ENCODE measurements at places on chromosomes 7 and 10. TPM values are rescaled to one million over a fixed set of nuclear protein-coding genes. Genes with fewer than 3 reads are reported as not detected.

DNA sequence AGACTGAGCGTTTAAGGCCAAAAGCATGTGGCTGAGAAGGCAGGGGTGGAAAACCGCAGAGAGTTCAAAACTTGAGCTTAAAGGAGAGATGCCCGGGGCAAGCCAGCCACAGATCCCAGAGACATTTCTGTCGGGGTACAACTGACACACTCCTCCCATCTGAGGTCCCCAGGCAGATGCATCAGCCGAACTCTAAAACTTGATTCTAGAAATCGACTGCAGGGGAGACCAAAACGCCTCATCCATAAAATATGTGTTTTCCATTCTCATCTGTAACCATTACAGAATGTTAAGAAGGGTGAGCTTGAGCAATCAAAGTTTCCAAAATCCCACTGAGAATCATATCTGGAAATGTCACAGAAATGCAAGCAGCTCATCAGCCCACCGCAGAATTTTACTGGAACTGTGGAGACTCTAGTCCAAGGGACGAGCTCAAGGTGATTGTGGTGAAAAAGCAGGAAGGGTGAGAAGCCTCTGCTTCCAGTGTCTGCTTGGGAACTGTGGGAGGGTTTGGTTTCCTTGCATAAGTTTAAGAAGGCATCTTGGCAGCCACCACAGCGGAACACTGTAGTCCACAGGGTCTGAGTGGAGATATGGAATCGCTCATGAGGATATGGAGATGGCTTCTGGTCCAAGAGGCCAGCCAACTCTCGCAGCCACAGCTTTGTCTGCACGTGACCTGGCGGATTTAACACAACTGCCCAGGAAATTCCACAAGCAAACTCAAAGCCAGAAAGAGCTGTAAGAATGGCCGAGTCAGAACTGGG lies 249.2 kb downstream of the SFMBT2 start:
- DNase-seq, result no peak

GRCh38 chr7:131555552-131556052 lies 826 bp downstream of the PODXL start:
- no peak for DNase-seq

Gene OR2A5
- not detected for total RNA-seq

- no peak for DNase-seq
These were observed 83.2 kb downstream of the FOXL3 start for GRCh38 chr7:372932-373791.

DNA sequence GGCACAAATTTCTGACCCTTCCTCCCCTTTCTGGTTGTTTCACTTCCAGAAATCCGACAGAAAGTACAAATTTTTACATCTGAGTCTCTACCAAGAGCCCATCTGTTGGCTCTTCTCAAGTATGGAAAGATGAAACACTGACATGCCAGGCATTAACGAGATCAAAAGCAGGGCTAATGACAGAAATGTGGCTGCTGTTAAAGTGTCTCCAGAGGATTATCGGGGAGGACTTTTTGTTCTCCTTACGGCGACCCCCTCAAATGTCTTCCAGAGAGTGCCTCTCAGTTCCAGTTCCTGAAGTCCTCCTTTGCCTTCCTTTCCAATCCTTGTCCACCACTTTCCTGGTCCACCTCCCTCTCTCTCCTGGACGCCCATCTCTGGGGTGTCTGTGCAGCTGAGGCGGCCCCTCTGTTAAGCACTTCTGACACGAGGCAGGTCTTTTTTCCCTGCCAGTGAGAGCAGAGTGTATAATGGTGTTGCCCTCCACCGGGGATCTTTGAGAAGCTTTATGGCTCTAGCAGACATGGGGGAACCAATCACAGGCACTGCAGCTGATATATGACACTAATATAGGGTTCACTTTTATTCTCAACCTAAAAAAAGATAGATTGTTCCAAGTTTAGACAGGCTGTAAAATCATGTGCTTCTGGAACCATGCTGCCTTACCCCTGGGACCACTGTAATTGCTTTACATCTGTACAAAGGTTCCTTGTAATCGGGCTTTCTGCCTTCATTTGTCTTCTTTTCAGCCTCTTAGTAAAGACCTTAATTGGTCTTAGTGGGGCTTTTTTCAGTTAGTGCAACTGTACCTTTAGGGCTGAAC lies 757.1 kb downstream of the AUTS2 start:
- no peak for DNase-seq

DNA sequence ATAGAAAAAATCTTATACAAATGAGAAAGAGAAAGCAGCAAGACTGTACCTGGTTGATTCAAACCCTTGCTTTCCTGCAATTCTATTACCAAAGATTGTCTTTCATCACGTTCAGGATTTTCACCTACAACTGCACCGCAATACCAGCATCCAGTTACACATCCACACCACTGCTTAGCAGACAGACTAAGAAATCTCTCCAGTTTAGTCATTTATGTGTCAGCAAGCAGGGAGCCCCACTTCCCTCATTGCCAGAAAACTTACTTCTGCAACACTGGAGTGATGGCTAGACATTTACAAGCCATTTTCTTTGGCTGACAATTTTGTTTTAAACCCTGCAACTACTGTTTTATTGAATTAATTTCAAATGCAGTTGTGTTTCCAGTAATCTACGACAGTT lies 359.6 kb upstream of the MEOX2 start:
- DNase-seq, result no peak

Gene AKR1C1
- 3.6 TPM for total RNA-seq

DNA sequence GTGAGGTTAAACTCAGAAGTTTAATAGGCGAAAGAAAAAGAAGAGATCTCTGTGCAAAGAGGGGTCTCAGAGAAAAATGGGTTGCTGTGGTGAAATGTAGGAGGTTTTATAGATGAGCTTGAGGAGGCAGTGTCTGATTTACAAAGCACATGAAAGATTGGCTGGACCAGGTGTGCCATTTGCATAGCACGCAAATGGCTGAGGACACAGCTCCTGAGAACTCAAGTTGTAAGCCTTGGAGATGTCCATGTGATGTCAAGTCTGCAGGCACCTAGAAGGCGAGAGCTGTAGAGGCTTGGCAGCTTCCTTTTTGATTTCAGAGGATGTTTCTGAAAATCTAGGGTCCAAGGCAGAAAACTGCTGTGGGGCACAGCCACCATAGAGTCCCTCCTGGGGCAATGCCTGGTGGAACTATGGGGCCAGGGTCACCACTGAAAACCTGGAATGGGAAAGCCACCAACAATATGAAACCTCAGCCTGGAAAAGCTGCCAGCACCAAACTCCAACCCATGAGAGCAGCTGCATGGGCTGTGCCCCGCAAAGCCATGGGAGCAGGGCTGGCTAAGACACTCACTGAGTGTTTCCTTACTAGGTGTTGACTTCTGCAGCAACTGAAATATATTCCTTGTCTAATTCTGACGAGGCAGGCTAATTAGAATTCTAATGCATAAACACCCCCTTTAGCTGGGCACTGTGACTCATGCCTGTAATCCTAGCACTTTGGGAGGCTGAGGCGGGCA lies 96.9 kb upstream of the TNS3 start:
- no peak for DNase-seq

Gene GHRHR
- not detected for total RNA-seq

DNA sequence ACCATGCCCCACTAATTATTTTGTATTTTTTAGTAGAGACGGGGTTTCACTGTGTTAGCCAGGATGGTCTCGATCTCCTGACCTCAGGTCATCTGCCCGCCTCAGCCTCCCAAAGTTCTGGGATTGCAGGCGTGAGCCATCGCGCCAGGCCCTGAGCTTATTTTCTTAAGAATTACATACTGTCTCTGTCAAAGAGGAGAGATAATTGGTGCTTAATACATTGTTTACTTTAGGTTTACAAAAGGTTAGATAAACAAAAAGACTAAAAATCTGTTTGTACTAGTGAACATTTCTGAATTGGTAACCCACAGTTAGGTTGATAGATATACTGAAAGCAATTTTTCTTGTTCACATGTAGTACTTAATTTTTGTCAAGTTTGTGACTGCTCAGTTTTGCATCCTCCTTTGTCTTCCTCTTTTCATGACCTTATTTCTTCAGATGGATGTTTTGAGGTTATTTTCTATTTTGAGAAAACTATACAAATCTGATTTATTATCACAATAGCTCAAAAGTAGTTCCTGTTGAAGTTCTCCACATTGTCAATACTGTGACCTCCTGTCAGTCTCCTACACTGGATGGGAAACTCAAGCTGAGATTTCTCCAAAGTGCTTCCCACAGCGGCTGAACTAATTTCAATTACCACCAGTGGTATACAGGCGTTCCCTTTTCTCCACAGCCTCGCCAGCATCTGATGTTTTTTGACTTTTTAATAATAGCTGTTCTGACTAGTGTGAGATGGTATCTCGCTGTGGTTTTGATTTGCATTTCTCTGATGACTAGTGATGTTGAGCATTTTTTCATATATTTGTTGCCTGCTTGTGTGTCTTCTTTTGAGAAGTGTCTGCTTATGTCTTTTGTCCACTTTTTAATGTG lies 22.5 kb downstream of the HHEX start:
- no peak for DNase-seq

DNA sequence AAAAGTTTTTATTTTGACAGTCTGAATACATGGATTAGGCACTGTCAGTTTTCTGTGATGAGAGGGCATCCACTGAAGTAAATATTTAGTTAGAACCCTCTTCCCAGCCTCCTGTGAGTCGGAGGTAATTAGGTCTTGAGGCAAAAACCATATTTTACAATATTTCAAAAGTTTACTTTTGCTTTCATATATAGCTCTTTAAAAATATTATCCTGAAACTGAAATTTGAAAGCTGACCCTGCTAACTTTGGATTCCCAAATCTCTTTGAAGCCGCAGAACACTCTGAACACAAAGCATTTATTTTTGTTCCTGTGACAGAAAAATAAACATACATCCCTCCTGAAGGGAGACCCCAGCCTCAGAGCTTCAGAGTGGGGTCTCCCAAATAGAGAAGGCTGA lies 317.4 kb downstream of the KIF20B start:
- DNase-seq, result no peak

Gene UTF1
- total RNA-seq, result not detected

- no peak for DNase-seq
These were observed 47.8 kb downstream of the NOD1 start for GRCh38 chr7:30430777-30431176.

Gene VSTM4
- not detected for total RNA-seq

GRCh38 chr7:94003446-94004023 lies 620 bp downstream of the BET1 start:
- DNase-seq, result no peak

Gene PON1
- not detected for total RNA-seq

DNA sequence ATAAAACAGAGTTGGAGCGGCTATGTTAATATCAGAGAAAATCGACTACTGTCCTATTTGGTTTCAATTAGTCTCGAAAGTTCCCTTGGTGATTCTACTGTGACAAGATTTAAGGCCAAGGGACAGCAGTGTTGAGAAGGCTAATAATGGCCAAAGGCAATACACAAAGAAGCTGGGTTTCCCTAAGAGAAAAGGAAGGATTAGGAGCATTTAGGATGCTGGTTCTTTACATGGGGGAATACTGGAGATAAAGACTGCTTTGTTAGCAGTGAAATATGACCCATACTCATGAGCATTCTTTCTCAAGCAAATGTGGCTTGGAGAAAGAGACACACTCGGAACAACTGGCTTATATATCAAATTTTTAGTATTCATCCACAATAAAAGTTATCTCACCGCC lies 32.2 kb downstream of the IQUB start:
- DNase-seq, result no peak

Data from T-cell (primary cell).